ENCODE measurements at places on chromosomes 2 and 18.

GRCh38 chr2:239831001-239831731 lies 194.0 kb downstream of the NDUFA10 start:
- H3K36me3 ChIP-seq: no peaks in the 10 kb centered on the region
- peak; percentile 52 for DNase-seq
- no peaks in the 10 kb centered on the region for H3K27me3 ChIP-seq
- H3K4me1 ChIP-seq: no peaks in the 10 kb centered on the region
- H3K4me3 ChIP-seq: no peak overlapping the region
- no peak overlapping the region for H3K27ac ChIP-seq

DNA sequence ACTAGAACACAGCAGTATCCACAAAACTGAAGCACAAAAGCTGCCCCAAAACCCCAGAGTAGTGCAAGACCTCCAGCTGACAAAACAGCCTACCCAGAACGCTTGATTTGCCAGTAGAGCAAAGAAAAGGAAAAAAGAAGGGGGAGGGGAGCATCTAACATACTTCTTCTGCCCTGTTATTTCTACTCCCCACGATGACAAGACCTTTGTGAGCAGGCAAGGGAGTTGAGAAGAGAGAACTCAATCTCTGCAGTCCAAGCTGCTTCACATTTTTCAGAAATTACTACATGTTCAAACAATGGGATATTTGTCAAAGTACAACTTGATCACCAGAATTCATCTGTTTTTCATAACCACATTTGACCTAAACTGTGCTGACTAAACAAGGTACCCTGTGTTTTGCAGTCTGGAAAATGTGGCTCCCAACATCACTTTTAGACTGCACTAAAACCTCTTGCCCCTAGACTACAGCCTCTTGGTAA lies 286.7 kb downstream of the EXOC6B start:
- DNase-seq: no peak
- H3K4me1 ChIP-seq: peaks cover 7% of the 10 kb centered on the region
- H3K4me3 ChIP-seq: no peak overlapping the region

DNA sequence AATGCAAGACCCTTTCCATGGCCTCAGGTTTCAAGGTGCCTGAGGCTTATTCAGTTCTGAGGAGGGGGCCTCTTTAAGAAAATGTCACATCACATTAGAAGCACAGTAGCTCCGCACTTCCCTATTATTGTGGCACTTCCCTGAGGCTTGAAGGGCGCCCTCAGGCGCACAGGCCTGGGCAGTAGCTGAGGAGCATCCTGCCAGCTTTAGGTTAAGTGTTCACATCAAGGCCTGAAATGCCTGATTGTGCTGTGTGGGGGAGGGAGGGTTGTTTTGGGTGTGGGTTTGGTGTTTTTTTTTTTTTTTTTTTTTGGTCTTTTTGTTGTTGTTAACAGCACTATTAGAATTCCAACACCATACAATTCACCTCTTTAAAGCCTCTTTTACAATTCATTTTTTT lies 107.9 kb downstream of the CABLES1 start:
- H3K27ac ChIP-seq: no peak overlapping the region
- peaks cover 6% of the 10 kb centered on the region for H3K4me1 ChIP-seq
- no peaks in the 10 kb centered on the region for H3K27me3 ChIP-seq
- no peak overlapping the region for H3K4me3 ChIP-seq
- no peaks in the 10 kb centered on the region for H3K36me3 ChIP-seq
- no peak for DNase-seq

GRCh38 chr18:6412933-6413472 lies 1.7 kb downstream of the L3MBTL4 start:
- no peak for DNase-seq
- no peaks in the 10 kb centered on the region for H3K36me3 ChIP-seq

DNA sequence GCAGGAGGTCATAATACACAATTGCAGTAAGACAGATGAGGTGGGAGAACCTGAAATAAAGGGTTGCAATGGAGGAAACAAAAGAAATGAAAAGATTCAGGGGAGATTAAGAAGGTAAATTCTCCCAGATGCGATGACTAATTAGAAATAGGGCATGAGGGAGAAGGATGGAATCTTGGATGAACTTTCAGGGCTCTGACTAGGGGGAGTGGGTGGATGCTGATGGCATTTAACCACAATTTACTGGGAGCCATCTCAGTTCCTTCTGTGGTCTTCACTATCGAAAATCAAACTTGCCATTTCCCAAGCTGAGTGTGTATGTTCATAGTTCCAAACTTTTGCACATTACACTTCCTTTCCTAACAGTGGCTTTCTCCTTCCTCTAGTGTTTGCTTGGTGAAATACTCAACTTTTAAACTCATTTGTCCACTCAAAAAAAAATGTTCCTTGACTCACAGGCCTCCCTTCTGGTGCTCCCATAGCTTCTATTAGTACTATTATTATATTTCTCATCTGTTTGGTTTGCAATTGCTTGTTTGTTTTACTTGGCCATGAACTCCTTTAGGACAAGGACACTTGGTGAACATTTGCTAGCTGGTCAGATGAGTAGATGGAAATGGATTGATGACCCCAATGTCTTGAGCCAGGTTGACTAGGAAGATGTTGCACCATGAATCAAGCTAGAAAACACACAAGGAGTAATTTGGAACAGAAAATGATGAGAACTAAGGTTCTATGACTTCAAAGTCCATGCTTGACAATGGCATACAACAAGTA lies 178.5 kb downstream of the DIS3L2 start:
- H3K27ac ChIP-seq: no peak overlapping the region
- no peaks in the 10 kb centered on the region for H3K36me3 ChIP-seq
- no peaks in the 10 kb centered on the region for H3K27me3 ChIP-seq
- H3K4me1 ChIP-seq: no peaks in the 10 kb centered on the region
- H3K4me3 ChIP-seq: no peak overlapping the region

GRCh38 chr2:104528101-104528500 lies 325.8 kb upstream of the POU3F3 start:
- no peaks in the 10 kb centered on the region for H3K27me3 ChIP-seq
- H3K27ac ChIP-seq: no peak overlapping the region
- no peak overlapping the region for H3K4me3 ChIP-seq
- H3K4me1 ChIP-seq: no peaks in the 10 kb centered on the region
- no peaks in the 10 kb centered on the region for H3K36me3 ChIP-seq
- DNase-seq: no peak

GRCh38 chr2:237222601-237223041 lies 136.9 kb downstream of the COPS8 start:
- no peaks in the 10 kb centered on the region for H3K36me3 ChIP-seq
- H3K27me3 ChIP-seq: no peaks in the 10 kb centered on the region
- no peak overlapping the region for H3K27ac ChIP-seq
- no peak overlapping the region for H3K4me3 ChIP-seq
- peaks cover 8% of the 10 kb centered on the region for H3K4me1 ChIP-seq
- no peak for DNase-seq

GRCh38 chr2:98739020-98739419 lies 8.1 kb upstream of the MGAT4A start:
- no peak for DNase-seq
- H3K4me3 ChIP-seq: no peak overlapping the region
- no peak overlapping the region for H3K27ac ChIP-seq
- no peaks in the 10 kb centered on the region for H3K27me3 ChIP-seq

GRCh38 chr18:79979843-79980242 lies 8.5 kb downstream of the TXNL4A start:
- H3K27me3 ChIP-seq: no peaks in the 10 kb centered on the region
- no peak overlapping the region for H3K27ac ChIP-seq
- H3K36me3 ChIP-seq: peaks cover 20% of the 10 kb centered on the region
- H3K4me3 ChIP-seq: no peak overlapping the region
- H3K4me1 ChIP-seq: no peaks in the 10 kb centered on the region
- no peak for DNase-seq

DNA sequence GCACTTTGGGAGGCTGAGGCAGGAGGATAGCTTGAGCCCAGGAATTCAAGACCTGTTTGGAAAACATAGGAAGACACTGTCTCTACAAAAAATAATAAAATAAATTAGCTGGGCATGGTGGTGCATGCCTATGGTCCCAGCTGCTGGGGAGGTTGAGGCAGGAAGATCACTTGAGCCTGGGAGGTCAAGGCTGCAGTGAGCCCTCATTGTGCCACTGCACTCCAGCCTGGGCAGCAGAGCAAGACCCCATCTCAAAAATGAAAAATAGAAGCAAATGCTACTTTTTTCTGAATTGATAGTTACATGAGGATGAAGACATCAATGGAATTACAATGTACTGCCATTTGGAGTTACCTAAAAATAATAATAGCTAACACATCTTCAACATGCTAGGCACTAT lies 31.9 kb downstream of the METTL21A start:
- no peaks in the 10 kb centered on the region for H3K27me3 ChIP-seq
- no peak overlapping the region for H3K4me3 ChIP-seq
- no peak overlapping the region for H3K27ac ChIP-seq
- no peak for DNase-seq
- H3K4me1 ChIP-seq: no peaks in the 10 kb centered on the region

- DNase-seq: no peak
- no peaks in the 10 kb centered on the region for H3K27me3 ChIP-seq
- H3K27ac ChIP-seq: no peak overlapping the region
- no peak overlapping the region for H3K4me3 ChIP-seq
Measured at GRCh38 chr18:7844017-7844416, 276.9 kb downstream of the PTPRM start.

DNA sequence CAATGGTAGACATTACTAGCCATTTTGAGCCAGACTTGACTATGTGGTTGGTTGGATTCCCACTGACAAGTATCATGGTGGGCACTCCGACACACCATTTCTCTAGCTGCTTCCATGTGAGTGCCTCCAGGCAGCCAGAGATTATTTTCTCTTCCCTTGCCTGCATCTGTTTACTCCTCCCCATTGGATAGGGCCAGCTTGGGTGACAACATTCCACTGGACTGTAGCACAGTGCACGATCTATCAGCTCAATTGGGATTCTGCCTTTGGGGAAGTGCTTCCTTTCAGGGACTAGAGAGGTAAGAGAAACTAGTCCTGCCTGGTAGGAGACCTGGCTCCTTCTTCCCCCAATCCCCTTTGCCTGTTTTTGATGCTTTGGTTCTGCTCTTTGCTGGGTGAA lies 49.0 kb upstream of the MAP4K3 start:
- H3K4me1 ChIP-seq: no peaks in the 10 kb centered on the region
- H3K27ac ChIP-seq: no peak overlapping the region
- H3K27me3 ChIP-seq: no peaks in the 10 kb centered on the region
- no peak for DNase-seq
- no peak overlapping the region for H3K4me3 ChIP-seq

DNA sequence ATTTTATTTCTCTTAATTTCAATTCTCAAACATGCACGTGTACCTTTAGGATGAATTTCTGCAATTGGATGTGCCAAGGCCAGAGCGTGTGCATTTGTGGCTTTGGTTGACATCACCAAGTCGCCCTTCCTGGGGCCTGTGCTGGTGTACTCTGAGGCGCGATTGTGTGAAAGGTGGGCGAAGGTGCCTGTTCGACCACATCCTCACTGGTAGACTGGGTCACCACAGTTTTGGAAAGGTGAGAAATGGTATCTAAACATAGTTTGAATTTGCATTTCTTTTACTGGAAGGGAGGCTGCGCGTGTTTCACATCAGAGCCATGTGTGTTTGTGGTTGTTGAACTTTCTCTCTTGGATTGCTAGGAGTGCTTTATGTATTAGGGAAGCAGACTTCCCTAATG lies 89.8 kb downstream of the LDLRAD4 start:
- H3K4me1 ChIP-seq: no peaks in the 10 kb centered on the region
- H3K4me3 ChIP-seq: no peak overlapping the region
- no peak overlapping the region for H3K27ac ChIP-seq
- no peaks in the 10 kb centered on the region for H3K36me3 ChIP-seq

DNA sequence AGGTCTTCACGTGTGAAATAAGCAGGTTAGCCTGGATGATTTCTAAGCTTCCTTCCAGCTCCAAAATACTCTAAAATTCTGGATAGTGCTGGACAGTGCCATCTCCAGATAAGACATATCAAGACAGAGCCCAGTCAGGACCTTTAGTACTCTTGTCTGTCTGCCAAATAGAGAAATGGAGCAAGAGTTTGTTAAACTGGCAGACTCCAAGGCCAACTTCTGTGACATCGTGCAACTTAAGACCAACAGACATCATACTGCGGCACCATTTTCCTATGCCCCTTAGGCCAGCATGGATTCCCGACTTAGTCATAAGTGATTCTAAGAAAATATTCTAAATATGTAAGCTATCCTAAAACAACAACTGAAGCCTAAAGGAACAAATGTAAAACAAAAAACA lies 118.6 kb downstream of the RBMS1 start:
- DNase-seq: no peak
- peaks cover 2% of the 10 kb centered on the region for H3K4me1 ChIP-seq
- no peak overlapping the region for H3K27ac ChIP-seq
- H3K27me3 ChIP-seq: no peaks in the 10 kb centered on the region
- no peaks in the 10 kb centered on the region for H3K36me3 ChIP-seq
- no peak overlapping the region for H3K4me3 ChIP-seq

GRCh38 chr2:9556121-9556743 lies 602 bp upstream of the ADAM17 start:
- H3K4me3 ChIP-seq: peak overlapping the region; percentile 74
- H3K4me1 ChIP-seq: peaks cover 3% of the 10 kb centered on the region
- no peak for DNase-seq
- H3K36me3 ChIP-seq: no peaks in the 10 kb centered on the region
- H3K27me3 ChIP-seq: no peaks in the 10 kb centered on the region
- peak overlapping the region; percentile 87 for H3K27ac ChIP-seq

DNA sequence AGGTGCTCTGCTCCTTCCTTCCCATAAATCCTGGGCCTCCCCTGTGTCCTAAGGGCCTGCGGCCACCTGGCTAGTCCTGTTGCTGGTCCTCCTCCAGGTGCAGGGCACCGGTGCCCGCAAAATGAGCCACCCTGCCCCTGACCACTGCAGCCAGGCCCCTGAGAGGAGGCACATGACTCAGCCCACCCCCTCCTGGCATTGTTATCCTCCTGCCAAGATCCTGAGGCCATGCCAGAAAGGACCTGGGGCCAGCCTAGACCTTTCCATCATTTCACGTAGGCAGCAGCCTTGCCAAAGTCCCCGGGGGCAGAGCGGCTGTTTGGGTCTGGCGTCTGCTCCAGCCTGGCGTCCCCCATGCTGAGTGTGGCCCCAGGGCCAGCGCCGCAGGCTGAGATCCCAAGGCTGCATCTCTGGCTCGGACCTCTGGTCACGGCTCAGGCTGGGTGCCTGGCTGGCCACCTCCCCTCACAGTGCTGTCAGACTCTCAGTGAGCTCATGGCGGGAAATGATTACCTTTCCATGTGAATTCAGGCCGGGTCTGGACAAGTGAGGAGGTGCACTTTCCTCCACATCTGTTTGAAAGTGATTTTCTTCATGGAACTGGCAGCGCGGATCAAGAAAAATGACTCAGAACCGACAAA lies 81.0 kb downstream of the NDUFA10 start:
- no peak for DNase-seq
- H3K27ac ChIP-seq: no peak overlapping the region
- H3K4me3 ChIP-seq: no peak overlapping the region
- H3K27me3 ChIP-seq: no peaks in the 10 kb centered on the region
- no peaks in the 10 kb centered on the region for H3K4me1 ChIP-seq
- no peaks in the 10 kb centered on the region for H3K36me3 ChIP-seq

DNA sequence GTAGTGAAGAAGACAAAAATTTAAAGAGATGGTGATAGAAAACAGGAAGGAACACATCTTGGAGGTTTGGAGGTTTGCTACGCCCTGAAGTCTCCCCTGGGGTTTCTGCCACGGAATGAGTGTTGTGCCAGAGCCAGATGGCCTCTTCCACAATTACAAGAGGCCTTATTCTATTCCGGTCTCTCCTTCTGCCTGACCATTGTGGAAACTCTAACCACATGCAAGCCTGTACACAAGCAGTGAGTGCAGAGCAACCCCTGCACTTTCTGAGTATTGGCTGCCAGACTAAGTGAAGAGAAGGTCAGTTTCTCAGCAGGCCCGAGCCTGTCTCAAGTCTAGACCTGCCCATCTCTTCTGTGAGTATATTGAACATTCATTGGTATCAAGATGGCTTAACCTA lies 22.7 kb upstream of the MYO1B start:
- H3K36me3 ChIP-seq: no peaks in the 10 kb centered on the region
- H3K27me3 ChIP-seq: no peaks in the 10 kb centered on the region
- no peak for DNase-seq
- H3K4me1 ChIP-seq: peaks cover 7% of the 10 kb centered on the region
- no peak overlapping the region for H3K4me3 ChIP-seq
